Lung (tissue), 17 donors: ENCODE measurements at places on chromosomes 1 and 21. TPM values are rescaled to one million over a fixed set of nuclear protein-coding genes. Genes with fewer than 3 reads are reported as not detected.

The FLG gene
- not detected for total RNA-seq

The MNDA gene
- total RNA-seq, result 25.0 TPM

The F5 gene
- total RNA-seq, result 0.74 TPM

DNA sequence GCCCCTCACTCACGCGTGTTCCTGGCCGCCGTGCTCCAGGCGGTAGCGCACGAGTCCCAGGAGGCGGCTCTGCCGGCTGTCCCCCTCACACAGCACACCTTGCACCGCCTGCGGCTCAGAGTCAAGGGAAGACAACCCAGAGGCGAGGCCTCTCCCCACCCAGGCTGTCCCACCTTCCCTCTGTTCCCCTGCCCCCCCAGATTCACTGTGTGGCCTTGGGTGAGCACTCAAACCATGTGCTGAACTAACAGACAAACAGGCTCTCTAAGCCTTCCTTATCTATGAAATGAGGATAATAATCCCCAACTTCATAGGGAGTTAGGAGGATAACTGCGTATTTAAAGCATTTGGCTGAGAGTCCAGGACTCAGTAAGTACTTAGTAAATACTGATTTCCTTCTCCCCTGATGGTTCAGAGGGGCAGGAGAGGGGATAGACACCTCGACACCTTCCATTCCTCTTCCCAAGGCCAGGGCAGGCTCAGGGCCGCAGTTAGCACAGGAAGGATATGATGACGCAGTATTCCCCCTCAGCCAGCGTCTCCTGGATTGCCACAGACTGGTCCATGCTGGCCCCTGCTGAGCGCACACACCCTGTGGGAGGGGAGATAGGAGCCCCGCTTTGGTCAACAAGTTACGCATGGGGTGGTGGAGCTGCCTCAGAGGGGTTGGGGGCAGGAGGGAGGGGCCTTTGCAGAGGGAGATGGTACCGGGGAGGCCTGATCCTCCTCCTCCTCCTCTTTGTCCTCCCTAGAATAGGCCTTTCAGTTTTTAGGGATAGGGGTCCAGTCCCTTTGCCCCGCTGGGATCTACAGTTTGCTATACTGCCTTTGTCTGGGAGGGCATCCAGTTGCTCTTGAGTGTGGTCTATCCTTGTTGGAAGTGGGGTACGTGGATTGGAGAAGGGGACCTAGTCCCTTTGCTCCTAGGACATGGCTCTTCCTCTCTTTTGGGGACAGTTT lies 830 bp downstream of the INPP5B start:
- H3K27ac ChIP-seq, result peak overlapping the region; percentile 85
- H3K27me3 ChIP-seq, result no peaks in the 10 kb centered on the region
- H3K4me1 ChIP-seq, result peaks cover 10% of the 10 kb centered on the region
- H3K4me3 ChIP-seq, result peak overlapping the region; percentile 63
- DNase-seq, result peak; percentile 81
- no peaks in the 10 kb centered on the region for H3K36me3 ChIP-seq

DNA sequence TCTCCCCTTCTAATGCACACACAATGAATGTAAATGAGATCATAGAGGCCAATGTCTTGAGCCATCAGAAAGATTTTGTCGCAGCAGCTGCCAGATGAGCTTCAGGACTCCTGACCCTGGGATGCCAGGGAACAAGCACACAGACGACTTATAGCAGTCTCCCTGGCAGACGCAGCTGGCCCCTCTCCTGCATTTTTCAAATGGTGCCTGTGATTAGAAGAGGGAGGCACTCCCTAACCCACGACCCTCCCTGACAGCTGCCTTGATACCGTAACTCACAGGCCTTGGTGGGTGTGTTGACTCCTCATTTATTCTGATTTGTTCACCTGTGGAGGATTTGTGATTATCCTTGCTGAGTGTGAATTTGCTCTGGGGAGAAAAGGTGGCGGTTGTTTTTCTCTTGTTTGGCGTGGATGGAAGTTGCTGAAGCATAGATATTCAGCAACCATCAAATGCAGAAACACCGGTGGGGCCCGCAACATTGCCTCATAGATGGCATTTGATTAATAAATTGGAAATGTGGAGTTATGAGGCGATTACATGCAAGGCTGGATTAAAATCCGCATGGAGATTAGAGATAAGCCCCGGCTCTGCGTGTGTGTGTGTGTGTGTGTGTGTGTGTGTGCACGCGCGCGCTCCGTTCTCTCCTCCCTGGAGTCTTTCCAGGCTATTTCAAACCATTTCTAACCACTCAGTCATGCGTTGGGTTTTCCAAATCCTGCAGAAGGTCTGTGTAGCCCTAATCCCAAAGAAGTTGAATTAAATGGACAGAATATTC lies 2.1 kb upstream of the RD3 start:
- no peak overlapping the region for H3K4me3 ChIP-seq
- no peak overlapping the region for H3K27ac ChIP-seq
- no peaks in the 10 kb centered on the region for H3K27me3 ChIP-seq
- H3K36me3 ChIP-seq, result no peaks in the 10 kb centered on the region
- H3K4me1 ChIP-seq, result no peaks in the 10 kb centered on the region

GRCh38 chr21:42080788-42081083 lies 9.6 kb downstream of the UMODL1 start:
- no peaks in the 10 kb centered on the region for H3K27me3 ChIP-seq
- H3K27ac ChIP-seq, result no peak overlapping the region
- H3K36me3 ChIP-seq, result no peaks in the 10 kb centered on the region

GRCh38 chr1:207606362-207606755 lies 38.6 kb upstream of the CR1L start:
- no peaks in the 10 kb centered on the region for H3K27me3 ChIP-seq
- no peak overlapping the region for H3K27ac ChIP-seq
- no peak overlapping the region for H3K4me3 ChIP-seq
- no peaks in the 10 kb centered on the region for H3K36me3 ChIP-seq
- DNase-seq, result no peak
- no peaks in the 10 kb centered on the region for H3K4me1 ChIP-seq

GRCh38 chr1:60277269-60277668 lies 203.7 kb upstream of the C1orf87 start:
- no peak overlapping the region for H3K4me3 ChIP-seq
- DNase-seq, result no peak
- H3K27ac ChIP-seq, result no peak overlapping the region
- no peaks in the 10 kb centered on the region for H3K27me3 ChIP-seq

DNA sequence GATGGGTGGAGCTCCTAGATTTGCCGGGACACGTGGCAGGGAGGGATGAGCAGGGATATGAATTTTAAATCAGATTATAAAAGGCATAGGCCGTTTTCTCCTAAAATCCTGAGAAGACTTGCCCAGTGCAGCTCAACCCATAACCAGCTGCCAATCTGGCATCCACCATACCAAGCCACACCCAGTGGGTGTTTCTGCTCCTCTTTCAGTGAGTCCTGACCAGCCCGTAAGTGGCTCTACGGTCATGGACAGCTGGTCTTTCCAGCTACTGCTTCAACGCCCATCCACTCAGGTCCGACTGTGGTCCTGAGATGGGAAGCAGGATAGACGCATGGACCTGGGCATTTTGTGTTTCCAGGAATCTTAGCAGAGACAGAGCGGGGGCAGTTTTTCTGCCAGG lies 107.2 kb downstream of the LAMC2 start:
- no peaks in the 10 kb centered on the region for H3K27me3 ChIP-seq
- no peaks in the 10 kb centered on the region for H3K36me3 ChIP-seq
- H3K27ac ChIP-seq, result no peak overlapping the region
- no peak for DNase-seq
- no peaks in the 10 kb centered on the region for H3K4me1 ChIP-seq

GRCh38 chr1:32771561-32772280 lies 45.4 kb downstream of the YARS1 start:
- peaks cover 18% of the 10 kb centered on the region for H3K4me1 ChIP-seq
- no peaks in the 10 kb centered on the region for H3K27me3 ChIP-seq
- H3K36me3 ChIP-seq, result peaks cover 45% of the 10 kb centered on the region
- no peak overlapping the region for H3K27ac ChIP-seq

DNA sequence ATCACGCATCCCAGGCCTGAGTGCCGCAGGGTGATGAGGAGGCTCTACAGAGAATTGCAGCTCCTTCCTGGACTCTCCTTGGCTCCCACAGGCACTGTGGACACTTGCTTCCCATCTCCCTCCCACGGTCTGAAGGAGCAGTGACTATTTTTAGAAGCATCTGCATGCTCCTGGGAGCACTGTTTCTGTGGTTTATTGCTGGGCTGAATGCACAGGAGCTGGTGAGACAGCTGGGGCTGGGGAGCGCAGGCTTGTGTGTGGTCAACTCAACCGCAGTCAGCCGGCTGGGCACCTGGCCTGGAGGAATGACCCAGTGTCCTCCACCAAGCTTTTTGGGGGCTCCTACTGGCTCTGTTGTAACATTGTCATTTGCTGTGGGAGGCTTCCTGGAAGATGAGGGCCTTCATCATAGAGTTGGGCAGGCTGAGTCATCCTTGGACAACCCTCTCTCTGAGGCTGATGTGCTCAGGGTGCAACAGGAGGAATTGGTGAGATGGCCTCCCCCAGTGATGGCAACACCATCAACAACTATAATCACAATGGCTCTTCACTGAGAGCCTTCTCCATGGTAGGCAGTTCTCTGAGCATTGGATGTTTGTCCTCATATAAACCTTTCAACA lies 1.7 kb downstream of the NFASC start:
- H3K4me1 ChIP-seq, result no peaks in the 10 kb centered on the region
- no peak overlapping the region for H3K4me3 ChIP-seq
- no peak for DNase-seq

DNA sequence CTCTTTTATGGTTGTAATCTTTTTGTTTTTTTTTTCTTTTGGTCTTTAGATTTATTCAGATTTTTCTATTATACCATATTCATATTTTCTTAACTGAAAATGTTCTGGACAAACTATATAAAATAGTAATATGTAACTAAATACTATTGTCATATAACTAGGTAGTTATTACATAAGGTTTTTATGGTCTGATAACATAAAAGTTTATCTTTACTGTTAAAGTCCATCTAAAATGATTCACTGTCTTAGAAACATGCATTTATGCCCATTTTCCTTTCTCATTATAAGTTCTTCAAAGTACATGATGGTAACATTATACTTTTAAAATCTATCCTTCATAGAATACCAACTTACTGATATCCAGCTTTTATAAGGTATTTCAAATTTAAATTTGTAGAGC lies 29.1 kb downstream of the IARS2 start:
- DNase-seq, result no peak
- peaks cover 5% of the 10 kb centered on the region for H3K36me3 ChIP-seq
- H3K4me3 ChIP-seq, result no peak overlapping the region

DNA sequence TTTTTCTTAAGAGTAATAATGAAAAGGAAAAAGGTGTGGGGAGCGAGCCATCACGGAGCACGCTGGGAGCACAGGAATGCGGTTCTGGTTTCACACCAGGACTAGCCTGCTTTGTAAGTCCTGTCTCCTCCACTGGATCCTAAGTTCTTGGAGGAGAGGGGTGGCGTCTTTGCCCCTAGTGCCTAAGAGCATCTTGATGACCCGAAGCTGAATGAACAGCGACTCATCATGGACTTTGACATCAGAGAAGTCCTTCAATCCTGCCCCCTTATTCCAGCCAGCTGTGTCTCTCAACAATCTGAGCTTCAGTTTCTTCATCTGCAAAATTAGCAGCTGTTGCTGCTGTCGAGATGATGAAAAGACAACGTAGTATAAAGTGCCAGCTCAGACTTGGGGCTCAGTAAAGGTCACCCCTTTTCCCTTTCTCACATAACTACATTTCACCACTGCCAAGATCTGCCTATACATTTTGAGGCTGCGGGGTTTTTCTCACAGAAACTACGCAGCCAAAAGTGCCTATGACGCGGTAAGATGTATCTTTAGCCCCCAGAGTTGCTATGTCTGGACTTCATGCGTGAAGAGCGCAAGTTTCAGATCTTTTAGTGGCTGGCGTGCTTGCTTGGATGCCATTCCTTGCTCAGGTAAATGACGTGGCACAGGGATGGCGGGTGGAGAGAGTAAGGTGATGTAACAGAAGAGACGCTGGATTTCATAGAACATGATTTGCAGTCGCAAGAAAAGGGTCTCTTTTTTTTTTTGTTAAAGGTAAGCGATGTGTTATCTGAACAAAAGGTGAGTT lies 4.9 kb upstream of the PRDM2 start:
- no peak overlapping the region for H3K27ac ChIP-seq
- no peak for DNase-seq
- no peak overlapping the region for H3K4me3 ChIP-seq
- no peaks in the 10 kb centered on the region for H3K4me1 ChIP-seq
- H3K36me3 ChIP-seq, result no peaks in the 10 kb centered on the region

GRCh38 chr1:227885648-227886502 lies 61.9 kb downstream of the WNT9A start:
- peak; percentile 26 for DNase-seq
- H3K27me3 ChIP-seq, result no peaks in the 10 kb centered on the region
- no peaks in the 10 kb centered on the region for H3K4me1 ChIP-seq
- no peak overlapping the region for H3K4me3 ChIP-seq

DNA sequence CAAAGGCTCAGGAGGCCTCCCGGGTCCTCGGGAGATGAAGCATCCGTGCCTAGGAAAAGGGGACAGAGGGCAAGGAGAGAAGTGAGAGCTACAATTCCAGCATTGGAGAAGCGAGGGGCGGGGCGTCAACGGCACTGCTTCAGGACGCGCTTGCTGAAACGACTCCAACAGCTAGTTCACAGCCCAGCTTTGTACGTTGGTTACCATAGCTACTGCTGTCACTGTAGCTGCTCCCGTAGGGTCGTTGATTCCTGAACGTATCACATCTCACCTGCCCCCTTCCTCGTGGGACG lies 63.1 kb downstream of the TOR1AIP2 start:
- H3K4me3 ChIP-seq, result no peak overlapping the region
- H3K27ac ChIP-seq, result no peak overlapping the region
- peaks cover 67% of the 10 kb centered on the region for H3K4me1 ChIP-seq
- H3K36me3 ChIP-seq, result no peaks in the 10 kb centered on the region
- no peak for DNase-seq
